ENCODE measurements at places on chromosomes 11 and 22.

DNA sequence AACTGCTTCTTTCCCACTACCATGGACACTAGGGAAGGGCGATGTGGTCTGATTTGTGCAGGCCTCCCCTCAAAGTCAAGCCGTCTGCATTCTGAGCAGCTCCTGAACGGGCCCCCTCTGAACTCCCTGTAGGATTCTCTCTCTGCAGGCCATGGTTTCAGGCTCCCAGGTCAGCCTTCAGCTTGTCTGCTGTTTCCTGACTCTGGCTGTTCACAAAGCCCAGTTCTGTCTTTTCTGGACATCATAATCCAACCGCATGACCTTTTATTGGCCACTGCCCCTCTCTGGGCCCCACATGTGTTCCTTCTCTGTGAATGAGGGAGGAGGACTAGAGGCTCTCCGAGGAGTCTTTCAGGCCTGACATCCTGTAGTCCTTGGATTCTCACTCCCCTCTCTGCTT lies 161.0 kb downstream of the FEZ1 start:
- no peak for DNase-seq

- no peak for DNase-seq
Observed at GRCh38 chr11:116168459-116168787, 604.4 kb downstream of the BUD13 start.

- DNase-seq, result no peak
Observed at GRCh38 chr22:25953276-25953675, 211.3 kb downstream of the MYO18B start.

GRCh38 chr22:29253561-29254285 lies 14.1 kb downstream of the RHBDD3 start:
- DNase-seq, result no peak

DNA sequence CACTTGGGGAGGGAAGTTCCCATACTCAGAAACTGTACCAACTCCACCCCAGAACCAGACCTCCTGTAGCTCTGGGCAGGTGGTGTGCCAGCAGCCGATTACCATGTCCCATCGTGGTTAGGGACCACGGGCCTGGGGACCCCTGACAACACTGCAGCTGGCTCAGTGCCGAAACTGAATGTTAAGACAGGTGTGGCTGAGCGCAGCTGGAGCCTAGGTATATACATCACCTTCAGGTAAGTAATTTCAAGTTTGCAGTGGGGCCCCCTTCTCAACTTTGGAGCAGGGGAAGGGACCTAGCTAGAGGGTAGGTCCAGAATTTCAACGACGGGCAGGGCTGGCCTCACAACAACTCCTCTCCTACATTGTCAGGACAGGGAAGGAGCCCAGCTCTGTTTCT lies 20.7 kb upstream of the PISD start:
- no peak for DNase-seq

DNA sequence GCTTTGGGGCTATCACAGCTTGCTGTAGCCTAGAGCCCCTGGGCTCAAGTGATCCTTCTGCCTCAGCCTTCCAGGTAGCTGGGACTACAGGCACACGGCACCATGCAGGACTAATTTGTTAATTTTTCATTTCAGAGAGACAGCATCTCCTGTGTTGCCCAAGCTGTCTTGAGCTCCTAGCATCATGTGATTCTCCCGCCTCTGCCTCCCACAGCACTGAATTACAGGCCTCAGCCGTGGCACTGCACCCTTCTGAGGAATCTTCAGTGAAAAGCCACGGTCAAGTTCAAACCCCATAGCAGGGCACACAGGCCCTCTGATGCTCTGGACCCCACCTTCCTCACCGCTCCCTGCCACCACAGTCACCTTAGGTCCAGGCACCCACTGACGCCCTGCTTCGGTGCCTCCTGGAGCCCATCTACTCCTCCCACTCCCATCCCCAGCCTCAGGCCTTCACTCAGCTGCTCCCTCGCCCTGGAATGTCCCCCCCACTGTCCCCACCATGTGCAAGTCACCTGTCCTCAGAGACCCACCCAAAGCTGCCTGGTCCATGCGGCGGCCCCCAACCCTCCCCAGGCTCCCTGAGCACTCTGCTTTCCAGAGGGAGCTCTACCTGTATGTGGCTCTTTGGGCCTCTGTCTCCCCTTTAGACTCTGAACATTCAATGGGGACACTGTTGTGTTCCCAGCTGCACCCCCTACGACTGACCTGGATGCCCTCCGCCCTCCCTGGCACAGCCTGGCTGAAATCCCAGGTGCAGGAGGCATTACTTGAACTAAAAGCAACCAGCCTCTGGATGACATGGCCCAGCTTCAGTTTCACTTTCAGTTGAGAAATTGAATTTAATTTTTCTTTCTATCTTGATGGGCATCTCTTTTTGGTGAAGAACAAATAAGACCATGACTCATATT lies 1.6 kb downstream of the APOL2 start:
- no peak for DNase-seq
